GM12864 (cell line): ENCODE measurements at places on chromosomes 7 and 10.

GRCh38 chr10:93131986-93132385 lies 58.3 kb downstream of the CYP26A1 start:
- no peak for DNase-seq

DNA sequence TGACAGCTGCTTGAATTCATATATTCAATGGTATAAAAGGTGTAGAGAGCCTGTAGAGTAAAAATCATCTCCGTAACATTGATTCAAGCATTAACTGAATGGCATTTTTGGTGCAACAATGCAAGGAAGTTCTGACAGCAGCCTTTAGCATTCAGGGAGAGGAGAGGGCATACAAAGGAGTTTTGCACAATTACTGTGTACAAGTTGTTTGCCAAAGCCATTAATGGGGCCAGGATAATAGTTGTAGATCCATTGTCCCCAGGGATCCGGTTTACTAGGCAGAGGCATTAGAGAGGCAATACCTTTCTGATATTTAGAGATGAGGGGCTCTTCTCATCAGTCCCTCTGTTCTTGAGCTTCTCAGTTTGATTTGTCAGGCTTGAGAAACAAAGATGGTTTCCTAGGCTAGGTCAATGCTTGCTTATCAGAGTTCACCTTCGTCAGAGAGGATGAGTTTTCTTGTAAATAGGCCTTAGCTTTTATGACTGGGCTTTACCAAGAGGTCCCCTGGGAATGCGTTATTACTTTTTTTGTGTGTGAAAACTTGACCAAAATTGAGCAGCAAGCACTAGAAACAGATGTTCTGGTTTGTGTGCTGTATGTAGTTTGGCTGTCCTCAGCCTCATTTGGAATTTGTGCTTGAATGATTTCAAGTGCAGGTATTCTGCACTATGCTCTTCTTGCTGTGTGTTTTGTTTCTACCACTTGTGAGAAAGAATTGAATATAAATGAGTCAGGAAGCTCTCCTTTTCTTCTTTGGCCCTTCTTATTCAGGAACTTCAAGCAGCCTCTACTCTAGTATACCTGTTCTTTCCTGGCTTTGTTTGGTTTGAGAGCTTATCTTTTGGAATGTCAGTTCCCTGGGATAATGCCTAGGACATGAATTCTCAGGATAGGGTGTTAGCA lies 32.0 kb downstream of the SND1 start:
- DNase-seq: peak; percentile 49

DNA sequence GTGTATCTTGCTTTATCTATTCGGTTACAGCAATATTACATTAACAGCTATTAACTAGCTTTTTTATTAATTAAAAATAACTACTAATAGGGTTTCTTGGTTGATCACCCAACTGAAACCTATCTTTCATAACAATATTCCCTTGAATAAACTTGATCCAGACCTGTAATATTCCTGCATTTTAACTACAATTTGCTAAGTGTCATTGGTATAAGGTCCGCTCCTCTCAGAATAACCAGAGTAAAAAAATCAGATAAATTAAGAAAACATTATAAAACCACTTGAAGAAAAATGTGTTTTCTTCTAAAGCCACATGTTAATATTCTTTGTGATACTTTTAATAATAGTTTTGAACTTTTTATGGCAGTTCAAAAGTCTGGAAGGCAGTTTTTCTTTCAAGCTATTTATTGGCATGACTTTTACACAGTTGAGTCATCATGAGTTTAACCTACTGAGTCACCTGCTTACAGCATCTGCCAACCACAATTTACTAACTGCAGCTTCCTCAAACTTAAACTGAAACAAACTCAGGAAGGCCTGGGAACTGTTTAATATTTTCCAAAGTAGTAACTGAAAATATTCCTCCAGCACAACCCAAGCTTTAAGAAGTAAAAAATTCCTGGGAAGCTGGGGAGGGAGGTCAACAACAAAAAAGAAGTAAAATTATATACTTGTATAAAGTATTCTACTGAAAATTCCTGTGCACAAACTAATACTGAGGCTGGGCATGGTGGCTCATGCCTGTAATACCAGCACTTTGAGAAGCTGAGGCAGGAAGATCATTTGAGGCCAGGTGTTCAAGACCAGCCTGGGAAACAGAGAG lies 103.2 kb downstream of the NRBF2 start:
- peak; percentile 42 for DNase-seq

- DNase-seq: no peak
Measured at GRCh38 chr10:59290448-59290847, 71.9 kb downstream of the FAM13C start.
